ENCODE measurements at places on chromosomes 7 and 10.

DNA sequence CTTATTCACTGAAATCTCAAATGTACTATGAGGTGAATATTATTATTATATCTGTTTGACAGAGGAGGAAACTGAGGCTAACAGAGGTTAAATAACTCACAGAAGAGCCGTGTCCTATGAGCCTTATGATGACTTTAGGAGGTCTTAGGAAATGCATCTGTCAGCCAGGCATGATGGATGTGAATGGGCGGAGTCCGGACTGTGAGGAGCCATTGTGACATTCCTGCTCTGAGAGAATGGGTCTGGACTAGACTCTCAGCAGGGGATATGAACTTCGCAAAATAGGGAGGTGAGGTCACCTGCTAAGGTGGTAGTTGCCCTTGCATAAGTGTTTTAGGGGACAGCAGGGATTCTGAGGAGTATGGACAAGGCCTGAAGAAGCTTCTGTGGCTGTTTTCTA lies 153.6 kb downstream of the TMEM178B start:
- DNase-seq = no peak

DNA sequence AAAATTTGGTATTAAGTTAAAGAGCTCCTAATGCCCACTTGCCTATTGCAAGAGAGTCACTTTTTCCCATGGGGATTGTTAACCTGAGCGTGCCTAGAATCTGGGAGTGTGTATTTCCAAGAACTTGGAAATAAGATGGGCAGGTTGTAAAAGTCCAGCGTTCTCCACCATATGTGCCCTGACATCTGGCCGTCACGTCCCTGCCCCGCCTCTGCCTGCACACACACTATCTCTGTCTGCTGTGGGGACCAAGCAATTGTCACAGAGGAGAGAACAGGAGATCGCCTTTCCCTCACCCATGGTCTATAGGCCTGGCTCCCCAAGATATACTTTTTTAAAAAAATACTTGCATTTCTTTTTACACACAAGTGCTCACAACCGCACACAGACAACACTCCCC lies 396.5 kb upstream of the PFKP start:
- no peak for DNase-seq

DNA sequence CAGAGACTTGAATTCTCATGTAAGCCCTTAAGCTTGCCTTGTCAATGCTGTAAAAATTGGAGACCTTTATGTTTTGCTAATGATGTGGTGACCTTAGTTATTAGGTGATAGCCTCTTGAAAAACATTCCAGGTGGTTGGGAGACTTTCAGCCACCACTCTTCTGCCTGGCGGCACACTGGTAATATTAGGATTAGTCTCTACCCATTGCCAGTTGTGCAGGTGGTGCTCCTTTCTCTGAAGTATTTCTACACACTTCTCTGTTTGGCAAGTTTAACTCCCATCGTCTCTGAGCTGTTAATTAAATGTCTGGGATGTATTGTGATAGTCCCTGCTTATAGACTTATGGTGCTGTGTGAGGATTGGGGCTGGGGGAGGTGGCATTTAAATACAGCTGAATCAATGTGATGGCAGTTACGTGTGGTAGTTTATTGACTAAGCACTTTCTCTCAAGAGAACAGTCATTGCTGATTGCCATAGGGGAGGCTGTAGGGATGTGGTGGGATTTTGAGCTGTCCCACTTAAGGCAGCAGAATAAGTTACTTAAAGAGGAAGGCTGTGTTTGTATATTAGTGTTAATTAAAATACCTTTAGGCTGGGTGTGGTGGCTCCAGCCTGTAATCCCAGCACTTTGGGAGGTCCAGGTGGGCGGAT lies 61.7 kb downstream of the DAGLB start:
- DNase-seq = no peak

DNA sequence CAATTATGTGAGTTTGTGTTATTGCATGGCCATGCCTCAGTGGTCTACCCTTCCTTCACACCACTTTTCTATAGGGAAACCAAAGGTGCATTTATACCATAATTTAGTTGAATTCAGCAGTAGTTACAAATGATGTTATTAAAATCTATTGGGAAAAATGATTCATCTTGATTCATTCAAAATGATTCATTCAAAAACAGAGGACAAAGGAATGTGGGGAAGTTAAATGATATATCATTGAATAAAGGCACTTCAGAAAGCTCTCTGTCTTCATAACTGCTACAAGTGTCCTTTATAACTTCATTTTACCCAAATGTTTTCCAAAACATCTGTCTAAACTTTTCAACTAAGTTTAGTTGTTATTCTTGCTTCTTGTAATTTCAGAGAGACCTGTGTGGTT lies 722.9 kb downstream of the GRM8 start:
- no peak for DNase-seq

DNA sequence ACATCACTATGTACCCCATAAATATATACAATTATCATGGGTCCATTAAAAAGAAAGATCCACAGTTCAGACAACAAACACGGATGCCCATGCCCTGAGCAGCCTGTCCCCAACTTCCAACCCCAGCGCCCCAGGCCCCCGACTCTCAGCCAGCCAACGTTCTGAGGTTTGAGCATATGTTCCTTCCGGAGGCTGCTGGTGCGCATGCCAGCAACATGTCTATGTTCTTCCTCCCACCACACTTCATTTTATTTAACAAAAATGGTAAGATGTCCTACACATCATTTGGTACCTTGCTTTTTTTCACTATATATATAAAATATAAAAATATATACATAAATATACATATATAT lies 250.9 kb downstream of the MAD1L1 start:
- no peak for DNase-seq

GRCh38 chr10:88336334-88336733 lies 246.8 kb downstream of the RNLS start:
- no peak for DNase-seq

GRCh38 chr7:106775552-106775936 lies 89.5 kb upstream of the PIK3CG start:
- DNase-seq = no peak

- no peak for DNase-seq
These were observed 93.1 kb downstream of the CDK14 start for GRCh38 chr7:90689260-90689659.

DNA sequence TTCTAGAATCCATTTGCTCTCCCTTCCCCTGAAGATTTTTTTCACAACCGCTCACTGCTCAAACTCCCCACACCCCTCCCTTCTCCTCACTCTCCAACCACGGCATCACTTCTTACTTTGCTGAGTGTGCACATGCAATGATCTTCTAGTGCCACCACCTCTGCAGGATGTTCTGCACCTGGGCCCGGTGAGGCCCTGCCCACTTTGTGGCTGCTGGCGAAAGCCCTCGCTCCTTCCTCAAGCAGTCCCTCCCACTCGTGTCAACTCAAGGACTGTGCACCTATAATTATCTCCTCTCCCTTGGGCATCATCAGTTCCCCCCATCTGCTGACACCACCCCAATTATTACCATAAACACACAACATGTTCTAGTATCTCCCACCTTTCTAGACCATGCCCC lies 91.0 kb upstream of the LANCL2 start:
- no peak for DNase-seq

DNA sequence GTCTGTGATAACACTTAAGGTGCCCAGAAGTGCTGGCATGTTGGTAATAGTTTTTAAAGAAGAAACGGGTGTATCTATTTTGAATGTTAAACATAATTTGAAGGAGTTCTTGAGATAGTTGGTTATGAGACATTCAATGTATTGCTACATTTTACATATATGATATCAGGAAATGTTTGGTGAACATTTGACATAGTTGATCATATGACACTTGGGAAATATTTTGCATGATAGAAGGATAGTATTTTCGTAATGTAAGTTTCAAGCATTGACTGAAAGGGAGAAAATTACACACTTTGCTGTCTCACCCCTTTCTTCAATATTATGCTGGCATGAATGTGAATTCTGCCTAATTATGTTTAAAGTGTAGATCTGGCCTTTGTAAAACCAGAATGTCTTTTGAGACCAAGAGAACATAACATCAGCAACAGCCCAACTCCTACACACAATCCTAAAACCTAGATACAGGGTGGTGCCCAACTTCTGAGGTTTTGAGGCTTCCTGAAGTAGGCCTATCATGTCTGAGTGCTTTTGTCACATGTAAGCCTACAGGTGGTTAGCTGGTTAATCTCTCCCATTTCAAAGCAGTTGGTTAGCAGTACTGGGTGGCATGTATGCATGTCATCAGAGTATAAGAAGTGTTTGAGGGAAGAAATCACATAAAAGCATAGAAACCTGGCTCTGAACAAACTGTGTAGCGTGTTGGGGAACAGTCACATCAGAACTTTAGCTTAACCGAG lies 2.1 kb downstream of the ADD3 start:
- DNase-seq = no peak

DNA sequence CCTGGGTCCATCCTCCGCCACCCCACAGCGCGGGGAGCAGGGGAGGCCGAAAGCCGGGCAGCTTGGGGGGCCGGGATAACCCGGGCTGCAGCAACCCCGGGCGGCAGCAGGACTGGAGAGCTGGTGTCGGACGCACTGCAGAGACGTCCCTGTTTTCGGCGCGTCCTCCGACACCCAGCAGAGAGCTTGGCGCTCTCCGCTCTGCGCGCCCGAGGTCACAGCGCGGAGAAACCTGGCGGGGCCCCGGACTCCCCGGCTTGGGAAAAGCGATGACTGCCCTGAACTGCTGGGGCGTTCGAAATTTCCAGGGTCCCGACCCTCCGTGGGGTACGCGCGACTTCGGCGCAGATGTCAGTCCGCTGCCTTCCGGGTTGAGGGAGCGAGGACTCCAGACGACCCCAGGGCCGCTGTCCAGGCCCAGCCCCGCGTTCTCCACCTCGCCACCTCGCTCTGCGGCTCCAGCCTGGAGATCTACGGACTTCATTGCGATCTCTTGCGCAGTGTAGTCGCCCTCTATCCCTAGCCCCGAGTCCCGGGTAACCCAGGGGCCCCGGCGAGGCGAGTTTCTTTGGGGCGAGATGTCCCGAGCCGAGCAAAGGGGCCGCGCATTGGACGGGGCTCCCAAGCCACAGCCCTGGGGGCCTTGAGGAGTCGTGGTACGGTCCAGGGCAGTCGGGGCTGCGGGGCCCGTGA lies 617 bp upstream of the FOXI2 start:
- no peak for DNase-seq

- no peak for DNase-seq
These were observed 97.2 kb downstream of the PODXL start for GRCh38 chr7:131459256-131459655.

DNA sequence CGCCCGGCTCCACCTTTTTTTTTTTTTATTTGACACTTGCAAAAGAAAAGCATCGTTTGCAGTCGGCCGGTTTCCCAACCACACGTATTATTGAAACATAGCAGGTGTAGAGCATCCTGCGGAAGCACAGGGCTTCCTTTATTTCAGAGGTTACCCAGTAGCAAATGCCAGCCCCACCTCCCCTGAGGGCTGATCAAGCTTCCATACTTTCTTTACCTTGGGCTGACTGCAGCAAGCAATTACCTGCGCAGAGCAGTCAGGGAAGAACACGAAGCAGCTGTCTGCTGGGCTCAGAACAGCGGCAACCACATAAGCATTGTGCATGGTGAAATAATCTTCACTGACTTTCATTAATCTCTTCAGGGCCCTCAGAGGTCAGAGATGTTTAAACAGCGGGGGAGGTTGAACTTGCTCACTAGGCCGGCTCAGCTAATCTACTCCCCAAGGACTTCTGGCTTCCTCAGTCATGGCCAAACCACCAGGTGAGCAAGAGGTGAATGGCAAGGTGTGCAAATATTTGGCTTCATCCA lies 784.7 kb upstream of the AUTS2 start:
- DNase-seq = no peak

GRCh38 chr7:38123494-38123893 lies 54.6 kb upstream of the STARD3NL start:
- no peak for DNase-seq

DNA sequence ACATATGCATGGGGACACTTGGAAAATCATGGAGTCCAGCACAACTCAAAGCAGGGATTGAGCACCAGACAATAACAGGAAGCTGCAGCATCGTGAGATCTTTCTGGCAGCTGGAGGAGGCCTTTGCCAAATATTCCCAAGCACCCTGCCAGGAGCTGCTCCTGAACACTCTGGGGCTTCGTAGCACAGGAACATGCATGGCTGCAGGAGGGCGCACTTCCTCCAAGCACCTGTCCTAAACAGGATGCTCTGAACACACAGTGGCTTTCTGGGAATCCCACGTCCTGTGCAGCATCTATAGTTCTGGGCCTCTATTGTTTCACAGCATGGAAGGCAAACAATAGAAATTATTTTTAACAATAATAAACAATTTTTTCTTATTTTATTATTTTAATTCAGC lies 4.1 kb downstream of the ABLIM1 start:
- DNase-seq = no peak

- DNase-seq = no peak
These were observed 70.5 kb downstream of the KLF6 start for GRCh38 chr10:3714531-3714930.

- DNase-seq = no peak
These were observed 51.4 kb downstream of the PLPP4 start for GRCh38 chr10:120508393-120508792.

DNA sequence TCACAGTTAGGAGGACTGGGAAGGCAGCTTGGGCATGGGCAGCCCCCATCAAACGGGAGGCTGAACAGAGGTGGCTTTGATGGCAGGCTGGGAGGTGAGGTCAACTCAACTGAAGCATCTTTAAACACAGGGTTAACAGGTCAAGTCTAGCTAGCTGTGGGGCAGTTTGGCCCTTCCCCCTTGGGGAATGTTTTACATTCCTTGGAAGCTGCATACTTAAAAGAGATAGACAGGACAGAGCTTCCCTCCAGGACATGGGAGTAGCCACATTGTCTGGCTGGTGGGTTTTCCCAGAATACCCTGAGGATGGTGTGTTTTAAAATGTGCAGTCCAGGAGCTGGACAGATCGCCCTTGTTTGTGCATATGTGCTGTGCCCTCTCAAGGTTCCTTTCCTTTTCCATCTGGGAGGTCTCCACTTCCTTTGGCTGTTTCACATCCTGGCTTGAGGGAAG lies 6.8 kb upstream of the RASSF4 start:
- no peak for DNase-seq

DNA sequence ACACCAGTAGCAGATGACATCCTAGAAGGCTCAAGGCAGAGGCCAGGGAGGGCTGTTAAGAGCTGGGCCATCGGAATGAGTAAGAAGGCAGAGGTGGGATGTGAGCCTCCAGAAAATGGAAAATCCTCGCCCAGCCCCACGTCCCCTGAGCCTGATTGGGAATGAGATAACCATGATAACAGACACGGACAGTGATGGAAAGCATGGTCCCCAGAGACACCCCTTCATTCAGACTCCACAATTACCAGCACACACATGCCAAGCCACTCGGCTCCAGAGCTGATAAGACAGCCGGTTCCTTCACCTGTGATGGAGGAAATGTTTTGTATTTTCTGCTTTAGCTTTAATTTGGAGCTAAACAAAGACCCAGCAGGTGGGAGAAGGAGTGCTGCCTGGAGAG lies 106.0 kb downstream of the GRID1 start:
- no peak for DNase-seq
